ENCODE measurements at places on chromosomes 1 and 21.

- no peak for DNase-seq
These were observed 249.0 kb upstream of the ZP4 start for GRCh38 chr1:238139713-238140112.

DNA sequence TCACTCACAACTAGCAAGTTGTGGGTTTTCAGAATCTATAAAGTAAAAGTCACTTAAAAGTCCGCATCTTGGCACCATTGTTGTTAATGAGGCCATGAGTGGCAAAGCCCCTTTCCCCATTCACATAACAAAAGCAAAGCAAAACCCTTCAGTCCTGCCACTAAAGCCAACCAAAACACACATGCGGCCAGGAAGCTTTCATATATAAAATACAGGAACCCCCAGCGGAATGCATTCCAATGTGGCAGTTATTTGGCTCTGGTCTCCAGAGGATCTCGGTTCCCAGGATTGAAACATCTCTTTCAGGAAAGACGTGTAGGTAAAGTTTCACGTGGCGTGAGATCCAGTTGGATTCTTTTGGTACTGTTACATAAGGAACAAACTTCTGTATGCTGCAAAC lies 2.5 kb upstream of the LBR start:
- no peak for DNase-seq

DNA sequence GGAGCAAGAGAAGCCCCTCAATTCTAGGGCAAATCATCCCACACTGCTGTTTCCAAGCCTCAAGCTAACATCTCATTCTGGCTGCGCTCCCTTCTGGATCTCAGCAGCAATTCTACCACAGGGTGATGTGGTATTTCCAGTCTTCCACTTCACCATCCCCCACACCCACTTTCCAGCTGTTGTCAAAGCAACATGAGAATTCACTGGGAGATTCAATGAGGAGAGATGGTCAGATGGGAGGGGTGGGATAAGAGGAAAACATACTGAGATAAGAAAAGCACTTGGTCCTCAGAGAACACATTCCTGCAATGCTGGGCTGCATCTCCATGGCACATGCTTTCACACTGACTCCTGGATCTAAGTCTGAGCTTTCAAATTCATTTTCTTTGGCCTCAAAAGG lies 47.3 kb upstream of the LRRC52 start:
- DNase-seq: no peak

DNA sequence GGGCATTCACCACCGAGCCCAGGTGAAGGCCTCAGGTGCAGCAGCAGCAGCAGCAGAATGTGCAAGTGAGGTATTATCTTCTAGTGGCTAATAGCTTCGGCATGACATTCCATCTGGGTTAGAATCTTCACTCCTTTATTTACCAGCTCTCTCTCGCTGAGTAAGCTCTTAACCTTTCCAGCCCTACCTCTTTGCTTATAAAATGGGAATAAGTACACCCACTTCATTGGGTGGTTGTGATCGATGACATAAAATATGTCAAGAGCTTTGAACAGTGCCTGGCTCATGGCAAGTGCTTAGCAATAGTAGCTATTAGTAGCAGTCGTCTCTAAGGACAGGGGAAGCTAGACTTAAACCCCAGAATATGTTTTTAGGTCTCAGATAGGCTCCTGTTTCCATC lies 149.5 kb downstream of the NOS1AP start:
- no peak for DNase-seq
